Globus pallidus (tissue), 1 donor: ENCODE measurements at places on chromosomes 3 and 15.
A peak's percentile ranks its signal among the peaks of the same experiment; 100 is the strongest.

DNA sequence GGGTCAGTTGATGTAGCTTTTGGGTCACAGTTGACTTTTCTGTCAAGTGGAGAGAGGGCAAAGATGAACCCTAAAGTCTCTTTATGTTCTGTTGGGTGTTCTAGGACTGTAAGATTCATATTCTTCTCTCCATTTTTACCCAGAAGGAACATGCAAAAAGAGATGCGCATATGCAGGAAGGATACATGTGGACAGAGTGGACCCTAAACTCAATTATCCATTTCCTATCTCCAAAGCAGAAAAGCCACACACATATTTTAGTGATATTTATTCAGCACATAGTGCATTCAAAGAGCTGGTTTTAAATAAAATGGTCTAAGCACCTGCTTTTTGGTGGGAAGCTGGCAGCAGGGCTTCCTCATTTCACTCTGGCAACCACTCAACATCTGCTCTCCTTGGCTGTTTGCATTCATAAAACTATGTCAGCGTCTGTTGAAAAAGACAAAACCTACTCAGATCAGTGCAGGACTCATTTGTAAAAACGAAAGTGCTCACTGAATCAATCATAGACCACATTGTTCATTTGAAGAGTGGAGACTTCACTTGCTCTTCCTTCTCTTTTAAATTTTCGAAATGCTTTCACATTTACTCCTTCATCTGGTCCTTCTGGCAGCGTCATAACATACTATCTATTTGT is 96.6 kb downstream of the SEMA6D start:
- DNase-seq, result no peak

GRCh38 chr3:184716622-184717398 is 4.9 kb upstream of the MAGEF1 start:
- DNase-seq, result peak; percentile 33

DNA sequence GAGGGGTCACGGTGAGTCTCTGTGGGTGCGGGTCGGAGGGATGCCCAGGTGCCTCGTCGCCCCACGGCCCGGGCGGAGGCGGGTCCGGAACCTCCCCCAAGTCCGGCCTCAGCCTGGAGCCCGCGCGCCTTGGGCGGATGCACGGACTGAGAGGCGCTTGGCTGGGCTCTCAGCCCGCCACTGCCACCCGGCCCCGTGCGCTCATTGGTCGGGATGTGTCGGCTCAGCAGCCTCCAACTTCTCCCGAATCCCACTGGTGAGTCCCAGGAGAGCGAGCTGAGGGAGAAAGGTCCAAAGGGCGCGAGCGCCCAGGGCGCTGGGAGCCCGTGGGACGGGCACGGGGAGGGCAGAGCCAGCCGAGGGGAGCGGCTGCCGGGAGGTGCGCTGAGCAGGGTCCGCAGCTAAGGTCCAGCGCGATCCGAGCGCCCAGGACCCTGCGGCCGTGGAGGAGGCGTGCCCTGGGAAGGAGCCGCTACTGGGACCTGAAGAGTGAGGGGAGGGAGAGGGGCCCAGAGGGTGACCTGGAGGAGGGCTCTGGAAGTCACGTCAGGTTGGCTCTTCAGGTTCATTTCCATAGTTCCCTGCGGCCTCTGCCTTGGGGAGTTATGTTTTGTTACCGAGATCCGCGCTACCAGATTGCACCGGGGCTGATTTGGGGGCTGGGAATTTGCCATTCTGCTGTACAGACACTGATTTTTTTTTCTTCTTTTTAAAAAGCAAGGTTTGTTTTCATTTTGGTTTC is at the start of gene MME:
TSS of gene MME (plus strand) at position 574 of the 742 bp plus-strand sequence. CDS start 3,849 bp downstream, outside the sequence.
- DNase-seq, result no peak

- DNase-seq, result no peak
Observed at GRCh38 chr15:68380456-68380855, 51.5 kb downstream of the ITGA11 start.

DNA sequence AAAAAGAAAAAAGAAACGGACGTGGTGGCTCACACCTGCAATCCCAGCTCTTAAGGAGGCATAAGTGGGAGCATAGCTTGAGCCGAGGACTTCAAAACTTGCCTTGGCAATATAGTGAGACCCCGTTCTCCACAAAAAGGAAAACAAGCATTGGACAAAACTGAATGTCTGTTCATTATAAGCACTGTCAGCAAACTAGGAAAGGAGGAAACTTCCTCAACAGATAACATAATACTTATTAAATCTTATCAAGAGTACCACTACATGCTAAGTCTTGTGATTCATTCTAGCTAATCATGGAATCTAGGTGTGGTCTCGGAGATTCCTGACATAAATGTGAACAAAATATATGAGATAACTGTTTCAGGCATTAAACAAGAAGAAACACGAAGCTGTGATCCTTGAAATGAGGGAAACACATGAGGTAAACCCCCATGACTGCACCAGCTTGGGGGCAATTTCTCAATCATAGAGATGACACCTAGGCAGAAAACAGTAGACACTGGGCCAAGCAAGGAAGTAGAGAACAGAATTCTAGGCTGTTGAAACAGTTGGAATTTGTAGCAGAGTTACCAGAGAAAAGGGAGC is 33.3 kb downstream of the TRPM7 start:
- no peak for DNase-seq

- no peak for DNase-seq
Observed at GRCh38 chr3:98972155-98972554, 70.7 kb upstream of the DCBLD2 start.

GRCh38 chr15:83887404-83887803 is 233.5 kb downstream of the ADAMTSL3 start:
- no peak for DNase-seq

GRCh38 chr3:142151828-142152227 is 2.5 kb upstream of the TFDP2 start:
- no peak for DNase-seq

GRCh38 chr3:101665851-101666250 is 11.1 kb downstream of the ZBTB11 start:
- DNase-seq, result no peak

- peak; percentile 72 for DNase-seq
Observed at GRCh38 chr3:20043396-20043795, 3.1 kb downstream of the KAT2B start.

DNA sequence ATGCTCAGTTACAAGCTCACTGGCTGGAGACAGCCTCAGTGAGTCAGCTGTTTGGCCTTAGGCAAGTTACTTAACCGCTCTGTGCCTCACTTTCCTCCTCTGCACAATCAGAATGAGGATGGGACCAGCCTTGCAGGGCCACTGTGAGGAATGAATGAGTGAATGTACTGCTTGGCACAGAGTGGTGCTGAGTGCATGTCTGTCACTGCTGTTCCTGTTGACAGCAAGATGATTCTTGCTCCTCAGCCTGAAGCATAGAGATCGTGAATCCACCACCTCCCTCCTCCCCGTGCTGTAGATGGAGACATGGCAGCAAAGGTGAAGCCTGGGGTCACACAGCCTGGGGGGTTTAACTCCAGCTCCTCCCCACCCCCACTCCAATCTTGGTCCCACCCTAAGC is 14.6 kb upstream of the GRIP2 start:
- no peak for DNase-seq

GRCh38 chr3:70400194-70400593 is 87.8 kb upstream of the MDFIC2 start:
- no peak for DNase-seq

GRCh38 chr15:93980261-93980911 is 251.0 kb upstream of the MCTP2 start:
- DNase-seq, result no peak

DNA sequence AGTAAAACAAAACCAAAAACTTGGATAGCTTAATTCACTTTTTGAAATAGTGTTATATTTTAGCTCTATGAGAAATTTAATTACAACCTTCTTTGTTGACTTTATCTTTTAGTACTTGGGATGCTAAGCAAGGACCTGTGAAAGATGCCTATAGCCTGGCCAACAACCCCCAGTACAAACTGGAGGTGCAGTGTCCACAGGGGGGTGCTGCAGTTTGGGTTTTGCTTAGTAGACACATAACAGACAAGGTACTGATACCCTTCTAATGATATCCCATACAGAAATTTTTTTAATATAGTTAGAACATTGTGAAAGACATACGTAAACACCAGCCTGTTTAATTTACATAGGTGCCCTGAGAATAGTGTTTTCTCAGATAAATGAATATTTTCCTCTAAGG is 35.3 kb downstream of the CAPN7 start:
- peak; percentile 23 for DNase-seq

GRCh38 chr15:84914351-84914750 is 29.9 kb downstream of the SLC28A1 start:
- no peak for DNase-seq

DNA sequence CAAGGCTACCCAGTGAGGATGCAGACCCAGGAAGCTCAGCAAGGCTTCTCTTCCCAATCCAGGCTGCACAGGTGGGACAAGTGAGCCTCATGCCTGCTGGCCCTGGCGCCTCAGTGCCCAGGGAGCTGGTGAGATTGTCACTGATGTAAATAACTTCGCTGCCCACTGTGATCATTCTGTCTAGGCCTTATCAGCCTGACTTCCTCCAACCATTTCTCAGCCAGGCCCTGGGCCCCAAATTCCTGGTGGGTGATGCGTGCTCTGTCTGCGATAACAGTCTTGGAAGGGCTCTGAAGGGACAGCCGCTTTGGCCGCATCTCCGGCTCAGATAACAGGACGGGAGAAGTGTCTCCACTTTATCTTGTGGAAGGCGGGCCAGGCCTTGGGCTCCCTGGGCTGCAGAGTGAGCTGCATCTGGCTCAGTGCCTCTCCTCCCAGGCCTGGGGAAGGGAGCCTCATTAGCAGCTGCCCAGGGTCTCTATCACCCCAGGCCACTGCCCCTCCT is 2.2 kb upstream of the FBLN2 start:
- DNase-seq, result no peak

DNA sequence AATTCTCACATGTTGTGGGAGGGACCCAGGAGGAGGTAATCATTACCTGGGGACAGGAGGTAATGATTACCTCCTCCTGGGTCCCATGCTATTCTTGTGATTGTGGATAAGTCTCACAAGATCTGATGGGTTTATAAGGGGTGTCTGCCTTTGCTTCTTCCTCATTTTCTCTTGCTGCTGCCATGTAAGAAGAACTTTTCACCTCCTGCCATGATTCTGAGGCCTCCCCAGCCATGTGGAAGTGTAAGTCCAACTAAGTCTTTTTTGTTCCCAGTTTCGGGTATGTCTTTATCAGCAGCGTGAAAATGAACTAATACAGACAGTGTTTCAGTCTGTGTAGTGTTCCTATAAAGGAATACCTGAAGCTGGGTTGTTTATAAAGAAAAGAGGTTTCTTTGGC is 13.1 kb upstream of the KCTD6 start:
- no peak for DNase-seq

DNA sequence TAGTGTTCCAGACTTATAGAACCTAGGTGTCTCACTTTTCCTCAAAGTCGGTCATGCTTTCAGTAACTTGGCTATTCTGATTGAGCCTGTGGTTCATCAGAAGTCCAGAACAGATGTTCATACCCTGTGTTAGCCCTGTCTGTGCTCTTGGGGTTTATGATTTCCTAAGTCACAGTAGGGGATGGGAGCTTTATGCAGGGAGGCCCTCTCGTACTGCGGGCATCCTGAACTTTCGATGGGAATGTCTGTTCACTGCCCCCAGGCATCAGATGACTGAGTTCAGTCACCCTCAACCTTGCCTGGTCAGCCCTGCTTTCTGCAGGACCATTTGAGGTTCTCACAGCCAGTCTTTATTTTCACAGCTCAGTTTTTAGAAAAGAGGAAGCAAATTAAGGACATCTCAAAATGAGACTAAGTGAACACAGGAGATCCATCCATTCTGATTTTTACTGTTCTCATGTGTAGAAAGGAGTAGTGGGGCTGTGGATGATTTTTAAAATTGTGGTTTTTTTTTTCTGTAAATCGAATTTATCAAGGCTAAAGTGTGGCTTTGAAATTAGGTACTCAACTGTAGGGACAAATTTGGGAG is 71.3 kb downstream of the CMTM8 start:
- peak; percentile 7 for DNase-seq

GRCh38 chr3:42408156-42408555 is 2.3 kb downstream of the LYZL4 start:
- no peak for DNase-seq

GRCh38 chr15:83292317-83292716 is 7.9 kb upstream of the BNC1 start:
- DNase-seq, result no peak

- no peak for DNase-seq
Observed at GRCh38 chr3:69008980-69009379, 4.5 kb downstream of the EOGT start.

- peak; percentile 27 for DNase-seq
Observed at GRCh38 chr3:150495149-150495548, 51.1 kb downstream of the SERP1 start.

GRCh38 chr3:115418583-115418982 is 204.7 kb upstream of the GAP43 start:
- no peak for DNase-seq

- no peak for DNase-seq
Observed at GRCh38 chr3:194256040-194256945, 94.8 kb downstream of the CPN2 start.

DNA sequence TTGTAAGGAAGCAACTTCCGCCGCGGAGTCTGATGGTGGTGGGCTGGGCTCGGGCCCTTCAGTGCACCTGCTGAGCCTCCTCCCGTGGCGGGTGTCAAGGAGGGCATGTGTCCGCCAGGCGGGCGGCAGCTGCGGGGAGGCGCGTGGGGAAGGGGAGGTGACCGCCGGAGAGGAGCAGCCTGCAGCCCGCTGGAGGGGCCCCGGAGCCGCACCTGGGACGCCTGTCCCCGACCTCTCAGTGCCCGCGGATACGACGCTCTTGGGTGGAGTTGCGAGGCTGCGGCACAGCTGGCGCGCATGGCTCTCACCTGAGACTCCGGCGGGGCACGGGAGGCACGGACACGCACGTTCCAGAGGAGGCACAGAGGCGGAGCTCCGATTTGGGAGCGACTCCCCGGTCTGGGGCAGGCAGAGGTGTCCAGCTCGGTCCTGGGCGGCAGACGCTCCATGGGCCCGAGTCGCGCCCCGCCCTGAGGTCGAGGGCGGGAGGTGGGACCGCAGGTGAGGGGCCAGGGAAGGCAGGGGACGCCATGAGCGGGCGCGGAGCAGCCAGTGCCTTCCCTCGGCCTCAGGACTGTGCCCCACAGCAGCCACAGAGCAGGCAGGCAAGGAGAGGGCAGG is 50.2 kb upstream of the PRR20G start:
- DNase-seq, result no peak

GRCh38 chr15:93479715-93480114 is 390.7 kb upstream of the RGMA start:
- DNase-seq, result no peak

DNA sequence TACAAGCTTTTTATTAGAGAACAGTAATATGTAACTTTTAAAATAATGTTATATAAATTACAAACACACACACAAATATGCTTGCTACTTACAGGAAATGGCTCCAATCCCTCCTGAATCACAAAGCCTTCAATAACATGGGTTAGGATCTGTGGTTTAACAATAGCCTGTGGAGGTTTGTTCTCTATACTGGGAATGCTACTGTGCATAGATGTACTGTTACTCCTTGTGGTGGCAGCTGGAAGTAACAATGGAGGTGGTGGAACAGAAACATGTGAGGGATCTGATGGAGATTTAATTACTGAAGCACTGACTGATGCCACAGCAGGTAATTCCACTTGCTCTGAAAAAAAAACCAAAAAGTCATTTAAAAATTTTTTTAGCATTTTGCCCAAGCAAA is 64.4 kb downstream of the PHC3 start:
- DNase-seq, result no peak

GRCh38 chr3:38990621-38991020 is 61.1 kb downstream of the SCN11A start:
- no peak for DNase-seq
